T-helper 17 cell (primary cell): ENCODE measurements at places on chromosomes 4 and X. TPM values are rescaled to one million over a fixed set of nuclear protein-coding genes. Genes with fewer than 3 reads are reported as not detected.

DNA sequence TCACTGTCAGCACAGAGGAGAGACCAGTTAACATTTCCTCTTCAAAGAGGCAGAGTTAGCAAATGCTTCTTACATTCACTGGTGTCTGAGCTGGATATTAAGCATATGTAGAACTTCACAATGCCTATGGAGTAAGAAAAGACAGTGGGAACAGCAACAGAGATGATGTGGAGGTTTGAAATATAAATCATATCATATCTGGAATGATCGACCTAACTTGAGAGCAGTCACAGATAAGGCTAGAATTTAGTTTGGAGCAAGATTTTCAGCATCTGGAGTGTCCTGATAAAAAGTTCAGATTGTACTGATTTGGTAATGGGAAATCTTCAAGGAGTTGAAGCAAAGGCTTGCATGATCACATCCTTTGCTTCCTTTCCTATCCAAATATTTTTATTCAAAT lies 90.5 kb upstream of the ANKRD50 start:
- DNase-seq = no peak

GRCh38 chrX:69371159-69371558 lies 133.0 kb upstream of the NALF2 start:
- DNase-seq = no peak

DNA sequence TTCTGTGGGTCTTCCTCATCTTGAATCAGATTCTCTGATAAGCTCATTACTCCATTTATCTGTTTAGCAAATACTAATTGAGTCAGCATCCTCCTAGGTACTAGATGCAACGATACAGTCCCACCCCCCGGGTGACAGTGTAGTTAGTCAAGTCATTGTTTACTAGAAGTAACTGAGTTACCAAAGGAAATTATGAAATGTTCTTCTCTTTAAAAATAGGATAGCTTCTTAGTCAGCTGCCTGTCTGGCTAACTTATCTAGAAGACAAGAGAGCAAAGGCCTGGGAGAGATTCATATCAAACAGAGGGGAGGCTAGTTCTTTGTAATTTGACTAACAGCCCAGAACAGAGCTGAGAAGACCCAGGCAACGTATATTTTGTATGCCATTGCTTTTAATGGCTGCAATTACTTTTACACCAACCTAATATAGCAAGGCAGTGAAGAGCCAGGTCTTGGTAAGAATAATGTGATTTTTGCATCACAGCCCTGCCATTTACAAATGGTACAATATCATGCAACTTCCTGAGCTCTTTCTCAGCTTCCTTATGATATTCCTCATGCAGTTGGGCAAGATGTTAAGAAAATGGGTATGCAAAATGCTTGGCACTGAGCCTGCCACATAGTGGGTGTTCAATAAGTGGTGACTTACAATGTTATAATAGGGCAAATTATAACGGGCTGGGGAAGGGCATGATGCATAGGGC lies 149.9 kb downstream of the CHIC2 start:
- no peak for DNase-seq

GRCh38 chr4:140136509-140136908 lies 17.5 kb downstream of the MAML3 start:
- DNase-seq = no peak

DNA sequence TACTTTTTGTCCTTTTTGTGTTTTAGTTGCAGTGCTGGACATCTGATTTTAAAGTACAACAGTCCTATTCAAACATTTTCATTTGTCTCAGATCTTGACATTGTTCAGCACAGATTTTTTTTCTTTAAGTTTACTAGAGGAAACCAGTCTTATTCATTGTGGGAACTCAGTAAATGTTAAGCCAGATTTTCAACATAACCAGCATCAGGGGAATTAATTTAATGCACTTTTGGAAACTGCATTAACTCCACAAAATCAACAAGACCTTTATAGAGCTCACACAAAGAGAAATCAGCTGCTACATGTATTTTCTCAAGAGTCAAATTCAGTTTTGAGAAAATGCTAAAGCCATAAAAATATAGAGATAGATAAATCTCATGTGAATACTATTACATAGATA lies 9.9 kb downstream of the CPE start:
- DNase-seq = no peak

DNA sequence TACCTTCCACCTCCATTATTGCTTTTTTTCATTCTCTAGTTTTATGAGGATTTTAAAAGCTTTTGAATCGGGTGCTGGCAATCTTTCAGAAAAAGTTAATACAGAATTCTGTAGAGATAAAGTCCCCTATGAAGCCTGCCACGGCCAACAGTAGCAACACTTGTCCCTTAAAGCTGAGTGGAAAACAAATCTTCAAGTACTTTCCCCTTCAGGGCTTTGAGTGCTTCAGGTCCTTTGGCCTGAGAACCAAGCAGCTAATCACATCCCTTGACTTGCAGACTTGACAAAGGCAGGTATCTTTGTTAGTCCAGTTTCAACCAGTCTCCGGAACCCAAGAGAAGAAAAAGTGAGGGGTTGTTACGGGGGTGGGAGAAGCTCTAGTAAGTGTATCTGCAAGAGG lies 144.4 kb downstream of the ATG4A start:
- DNase-seq = no peak

DNA sequence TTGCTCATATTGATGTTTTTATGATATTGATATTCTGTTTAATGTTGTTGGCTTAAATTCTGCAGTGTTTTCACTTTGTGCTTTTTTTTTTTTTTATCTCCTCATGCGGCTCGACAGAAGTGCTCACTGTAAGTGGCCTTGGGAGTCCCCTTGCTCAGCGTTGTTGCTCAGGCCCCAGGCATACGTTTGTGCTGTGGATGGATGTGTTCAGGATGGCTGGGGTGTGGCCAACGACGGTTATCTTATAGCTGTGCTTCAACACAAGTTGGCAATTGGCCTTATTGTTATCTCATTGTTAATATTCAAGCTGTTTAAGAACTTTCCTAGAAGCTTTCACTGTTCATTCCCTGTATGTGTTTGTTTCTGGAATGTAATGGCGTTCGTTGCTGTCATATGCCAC lies 36.4 kb upstream of the CLCN4 start:
- DNase-seq = no peak

- no peak for DNase-seq
These were observed 118.3 kb downstream of the RELL1 start for GRCh38 chr4:37567836-37568235.

DNA sequence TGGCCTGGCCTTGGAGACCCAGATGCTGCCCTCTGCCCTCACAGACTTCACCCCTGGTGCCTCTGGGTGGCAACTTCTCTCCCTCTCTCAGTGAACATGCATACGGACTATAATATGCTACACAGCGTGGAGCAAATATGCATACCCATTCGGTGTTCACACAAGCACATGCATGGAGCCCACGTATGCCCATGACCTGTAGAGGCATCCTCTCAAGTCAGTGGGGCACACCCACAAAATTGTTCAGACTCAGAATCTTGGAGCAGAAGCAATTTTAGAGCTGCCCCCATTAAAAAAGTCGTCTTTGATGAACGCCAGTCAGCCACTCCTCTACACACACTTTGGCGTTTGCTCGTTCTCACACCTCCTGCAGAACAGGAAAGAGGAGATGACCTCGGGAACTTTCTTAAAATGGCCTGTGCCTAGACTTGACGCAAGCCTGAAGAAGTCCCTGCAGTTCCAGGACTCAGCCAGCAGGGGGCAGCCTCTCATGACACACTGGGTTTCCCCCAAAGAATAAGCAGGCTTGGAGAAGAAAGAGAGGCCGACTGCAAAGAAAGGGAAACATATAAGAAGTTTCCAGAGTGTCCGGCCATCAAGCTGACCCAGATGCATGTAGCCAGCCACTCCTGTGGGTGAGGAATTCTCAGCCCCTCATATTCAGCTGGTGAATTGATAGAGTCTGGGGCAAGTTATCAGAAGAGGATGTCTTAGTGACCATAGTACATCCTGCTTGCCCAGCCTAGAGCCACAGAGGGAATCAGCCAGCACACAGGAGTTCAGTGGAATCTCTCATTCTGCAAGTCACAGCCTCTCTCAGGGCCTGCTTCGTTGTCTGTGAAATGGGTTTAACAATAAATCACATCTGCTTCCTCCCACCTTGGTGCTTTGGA lies 17.3 kb downstream of the APLN start:
- peak; percentile 51 for DNase-seq

GRCh38 chr4:100366213-100366612 lies 151.6 kb downstream of the EMCN start:
- DNase-seq = no peak

DNA sequence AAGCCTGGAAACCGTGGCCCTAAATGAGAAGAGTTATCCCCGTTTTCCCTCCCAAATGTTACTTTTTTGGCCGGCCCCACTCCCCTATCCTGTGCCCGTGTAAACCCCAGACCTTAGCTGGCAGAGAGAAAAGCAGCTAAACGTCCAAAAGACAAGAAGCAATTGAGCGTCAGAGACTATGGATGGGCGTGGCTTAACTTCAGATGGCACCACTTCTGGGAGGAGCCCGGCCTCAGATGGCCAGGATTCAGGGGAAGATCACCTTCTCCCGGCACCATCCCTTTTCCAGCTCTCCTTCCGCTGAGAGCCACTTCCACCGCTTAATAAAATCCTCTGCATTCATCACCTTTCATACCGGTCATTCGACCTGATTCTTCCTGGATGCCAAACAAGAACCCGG lies 350.1 kb upstream of the PCDH7 start:
- DNase-seq = no peak

- DNase-seq = peak; percentile 24
These were observed 1.7 kb downstream of the PHF8 start for GRCh38 chrX:54042609-54043021.

DNA sequence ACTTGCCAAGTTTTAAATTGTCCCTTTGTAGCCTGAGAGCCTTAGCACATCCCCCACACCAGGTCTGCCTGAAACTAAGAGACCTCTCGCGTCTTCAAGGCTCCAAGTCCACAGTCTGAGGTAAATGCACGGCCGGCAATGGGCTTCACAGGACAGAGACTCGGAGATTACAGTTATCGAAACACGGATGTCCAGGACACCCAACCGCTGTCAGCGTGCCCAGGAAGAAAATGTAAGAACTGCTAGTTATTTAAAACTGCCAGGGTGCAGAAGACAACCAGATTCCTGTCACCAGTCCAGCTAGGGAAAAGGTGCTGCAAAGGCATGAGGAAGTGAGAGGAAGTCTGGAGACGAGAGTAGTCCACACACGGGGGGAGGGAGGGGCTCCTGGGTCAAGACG lies 28.9 kb downstream of the ZNF827 start:
- no peak for DNase-seq

DNA sequence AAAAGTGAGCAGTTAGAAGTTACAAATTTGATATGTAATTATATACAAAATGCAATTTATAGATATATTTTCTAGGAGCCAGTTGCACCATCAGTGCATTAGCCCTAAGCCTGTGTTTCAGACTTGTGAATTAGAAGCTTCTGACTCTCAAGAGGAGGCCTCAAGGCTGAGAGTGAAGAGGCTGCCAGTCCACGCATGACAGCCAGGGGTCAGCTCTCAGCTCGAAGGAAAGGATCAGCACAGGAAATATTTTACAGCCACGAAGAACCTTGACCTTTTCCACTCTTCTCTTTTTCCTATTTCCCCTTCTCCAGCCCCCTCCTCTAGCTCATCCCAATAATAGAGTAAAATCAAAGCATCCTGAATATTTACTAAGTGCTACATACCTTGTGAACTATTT lies 642.4 kb downstream of the TRIML1 start:
- no peak for DNase-seq

ZNF185 gene
- 40.2 TPM for total RNA-seq

ZNF518B gene
- total RNA-seq = 16.2 TPM

GC gene
- not detected for total RNA-seq

RS1 gene
- total RNA-seq = not detected

PFKFB1 gene
- total RNA-seq = 0.42 TPM

XAGE1A gene
- not detected for total RNA-seq

SLC10A6 gene
- not detected for total RNA-seq

CYLC1 gene
- total RNA-seq = not detected
